Thoracic aorta endothelial cell (primary cell): ENCODE measurements at places on chromosomes 11 and 22. TPM values are rescaled to one million over a fixed set of nuclear protein-coding genes. Genes with fewer than 3 reads are reported as not detected.

INS gene
- not detected in 2 replicates for total RNA-seq

C11orf16 gene
- not detected in 2 replicates for total RNA-seq

CEP126 gene
- 3.2 and 4.8 TPM in 2 replicates for total RNA-seq

SCUBE1 gene
- 0.14 TPM in 1 of 2 replicates, not detected in the other for total RNA-seq

NELL1 gene
- total RNA-seq: not detected in 2 replicates

LMO1 gene
- total RNA-seq: 0.40 TPM in 1 of 2 replicates, not detected in the other

OR51E2 gene
- not detected in 2 replicates for total RNA-seq

GLYAT gene
- total RNA-seq: not detected in 2 replicates

APOC3 gene
- not detected in 2 replicates for total RNA-seq

SLC22A25 gene
- not detected in 2 replicates for total RNA-seq

ACRV1 gene
- not detected in 2 replicates for total RNA-seq

PRODH gene
- total RNA-seq: 0.07 TPM in 1 of 2 replicates, not detected in the other

HBE1 gene
- not detected in 2 replicates for total RNA-seq

HSCB gene
- total RNA-seq: 21.3 and 24.3 TPM in 2 replicates

BEST1 gene
- total RNA-seq: under 0.01 and 0.14 TPM in 2 replicates

CREB3L1 gene
- 1.2 and 2.4 TPM in 2 replicates for total RNA-seq

GPR83 gene
- not detected in 2 replicates for total RNA-seq

NCF4 gene
- total RNA-seq: not detected in 2 replicates

OR52E5 gene
- total RNA-seq: not detected in 2 replicates

UBE2L6 gene
- total RNA-seq: 15.6 and 18.7 TPM in 2 replicates

TESMIN gene
- total RNA-seq: 2.1 and 2.4 TPM in 2 replicates

KRTAP5-1 gene
- total RNA-seq: not detected in 2 replicates

PKP3 gene
- 0.07 and 0.13 TPM in 2 replicates for total RNA-seq

KIAA0930 gene
- total RNA-seq: 31.5 and 36.2 TPM in 2 replicates

EXPH5 gene
- 0.13 and 0.22 TPM in 2 replicates for total RNA-seq

OR4C46 gene
- total RNA-seq: not detected in 2 replicates

RAG1 gene
- 1.7 and 1.9 TPM in 2 replicates for total RNA-seq

DEFB131B gene
- total RNA-seq: not detected in 2 replicates

PIWIL4 gene
- 0.66 and 0.79 TPM in 2 replicates for total RNA-seq

PDXP gene
- total RNA-seq: 9.2 and 12.9 TPM in 2 replicates

FAT3 gene
- not detected in 2 replicates for total RNA-seq

MS4A6E gene
- total RNA-seq: not detected in 2 replicates

KLHL35 gene
- total RNA-seq: 1.0 and 2.1 TPM in 2 replicates

KDM4E gene
- total RNA-seq: not detected in 2 replicates
